ENCODE measurements at places on chromosomes 16 and 17.

- no peak for DNase-seq
Measured at GRCh38 chr17:77316191-77316641, 175.4 kb downstream of the SEC14L1 start.

DNA sequence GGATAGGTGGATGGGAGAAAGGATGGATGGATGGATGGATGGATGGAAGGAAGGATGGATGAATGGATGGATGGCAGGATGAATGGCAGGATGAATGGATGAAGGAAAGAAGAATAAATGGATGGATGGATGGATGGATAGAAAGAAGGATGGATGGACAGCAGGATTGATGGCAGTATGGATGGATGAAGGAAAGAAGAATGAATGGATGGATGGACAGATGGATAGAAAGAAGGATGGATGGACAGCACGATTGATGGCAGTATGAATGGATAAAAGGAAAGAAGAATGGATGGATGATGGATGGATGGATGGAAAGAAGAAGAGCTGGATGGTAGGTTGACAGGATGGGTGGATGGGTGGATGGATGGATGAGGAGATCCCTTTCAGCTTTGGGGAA, 9.2 kb upstream of the MYH10 start:
- DNase-seq: no peak

DNA sequence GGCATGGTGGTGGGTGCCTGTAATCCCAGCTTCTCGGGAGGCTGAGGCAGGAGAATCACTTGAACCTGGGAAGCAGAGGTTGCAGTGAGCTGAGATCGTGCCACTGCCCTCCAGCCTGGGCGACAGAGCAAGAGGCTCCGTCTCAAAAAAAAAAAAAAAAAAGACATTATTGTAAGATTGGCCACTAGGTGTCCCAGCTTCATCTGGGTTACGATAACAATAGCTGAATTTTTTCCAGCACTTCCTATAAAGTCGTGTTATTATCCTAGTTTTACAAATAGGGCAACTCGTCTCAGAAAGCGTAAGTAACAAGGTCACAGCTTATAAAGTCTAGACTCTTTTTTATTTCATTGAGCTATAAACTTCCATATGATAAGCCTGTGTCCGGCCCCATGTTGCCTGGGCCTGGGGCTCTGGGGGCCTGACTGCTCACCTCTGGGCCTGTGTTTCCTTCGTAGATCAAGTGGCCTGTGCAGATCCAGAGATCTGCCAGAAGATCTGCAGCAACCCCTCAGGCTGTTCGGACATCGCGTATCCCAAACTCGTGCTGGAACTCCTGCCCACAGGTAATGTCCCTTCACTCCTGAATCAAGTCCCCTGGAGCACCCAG, 60.5 kb downstream of the SLC5A11 start:
- no peak for DNase-seq

DNA sequence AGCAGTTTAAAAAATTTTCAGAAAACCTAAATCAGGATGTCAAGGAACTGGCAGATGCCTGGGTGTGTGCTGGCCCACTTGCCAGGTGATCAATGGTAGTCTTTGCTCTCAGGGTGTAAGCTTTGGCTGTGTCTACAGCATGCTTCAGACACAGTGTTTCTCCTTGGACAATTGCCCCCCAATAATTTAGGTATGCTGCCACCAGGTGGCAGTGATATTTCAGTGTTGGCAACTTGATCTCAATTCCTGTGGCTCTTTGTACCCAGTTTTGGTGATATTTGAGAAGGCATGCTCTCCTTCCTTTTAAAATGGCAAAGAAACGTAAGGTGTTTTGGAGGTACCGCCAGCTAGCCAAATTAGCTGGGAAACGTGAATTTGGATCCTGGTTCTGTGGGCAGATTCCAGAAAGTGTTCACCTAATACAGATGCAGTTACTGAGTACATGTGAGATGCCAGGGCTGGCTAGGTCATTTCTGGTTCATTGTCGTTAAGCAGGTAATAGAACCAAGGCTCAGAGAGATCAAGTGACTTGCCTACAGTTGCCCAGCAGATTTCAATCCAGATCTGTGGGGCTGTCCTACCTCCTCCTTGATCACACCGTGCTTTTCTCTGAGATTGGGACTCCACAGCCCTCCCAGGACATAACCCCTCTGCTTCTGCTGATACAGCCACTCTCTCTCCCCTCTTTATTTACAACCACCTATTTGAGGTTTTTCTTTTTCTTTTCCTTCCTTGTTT, 155.6 kb upstream of the PLCG2 start:
- peak; percentile 12 for DNase-seq

DNA sequence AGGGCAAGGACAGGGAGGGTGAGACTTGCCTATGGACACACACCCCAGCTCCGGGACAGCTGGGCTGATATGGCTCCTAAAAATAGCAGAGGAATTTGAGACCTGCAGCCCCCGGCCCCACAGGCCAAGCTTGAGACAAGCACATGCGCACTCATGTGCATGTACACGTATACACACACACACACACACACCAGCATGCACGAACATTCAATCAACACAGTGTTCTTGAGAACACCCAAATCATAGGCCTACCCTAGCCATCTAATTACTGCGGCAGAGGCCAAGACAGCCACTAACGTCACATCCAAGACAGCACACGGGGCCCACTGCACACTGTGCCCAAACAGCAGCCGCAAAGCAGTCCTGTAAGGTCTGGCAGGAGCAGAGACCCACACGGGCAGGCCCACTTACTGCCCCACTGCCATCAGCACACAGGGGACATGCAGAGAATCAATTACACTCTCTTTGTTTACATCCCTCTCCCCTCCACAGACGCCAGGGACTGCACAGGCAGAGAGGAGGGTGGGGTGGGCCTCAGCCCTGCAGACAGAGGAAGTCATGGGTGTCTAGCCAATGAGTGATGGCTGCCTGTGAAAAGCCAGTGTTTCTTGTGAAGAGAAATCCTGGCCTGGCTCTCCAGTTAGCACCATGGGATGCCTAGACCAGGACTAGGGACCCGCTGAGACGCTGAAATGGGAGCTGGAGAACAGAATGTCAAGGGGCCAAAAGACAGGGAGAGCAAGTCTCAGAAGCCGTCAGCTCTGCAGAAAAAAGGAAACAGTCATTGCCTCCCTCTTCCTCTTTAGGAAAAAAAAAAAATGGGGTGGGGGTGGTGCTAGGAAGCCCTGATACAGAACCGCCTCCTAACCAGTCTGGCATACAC, 39.3 kb downstream of the MYO18A start:
- DNase-seq: peak; percentile 68

GRCh38 chr16:30375864-30376263, 1.3 kb downstream of the MYL11 start:
- DNase-seq: no peak

- DNase-seq: no peak
Measured at GRCh38 chr16:58043571-58044155, 18.1 kb downstream of the MMP15 start.

DNA sequence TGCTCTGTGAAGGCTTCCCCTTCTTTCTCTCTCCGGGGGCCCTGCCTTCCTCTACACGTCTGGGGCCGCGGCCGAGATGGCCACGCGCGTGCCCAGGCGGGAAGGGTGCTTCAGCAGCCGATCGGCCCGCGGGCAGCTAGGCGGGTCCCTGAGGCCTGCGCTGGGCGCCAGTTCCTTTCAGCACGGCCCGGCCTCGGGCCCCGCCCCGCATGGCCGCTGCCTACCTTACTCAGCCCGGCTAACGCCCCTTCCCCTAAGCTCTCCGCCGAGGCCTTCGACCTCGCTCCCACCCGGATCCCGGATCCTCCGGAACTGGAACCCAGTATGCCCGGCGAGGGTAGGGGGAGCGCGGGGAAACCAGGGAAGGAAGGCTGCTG, 335 bp downstream of the TMEM11 start:
- DNase-seq: no peak

DNA sequence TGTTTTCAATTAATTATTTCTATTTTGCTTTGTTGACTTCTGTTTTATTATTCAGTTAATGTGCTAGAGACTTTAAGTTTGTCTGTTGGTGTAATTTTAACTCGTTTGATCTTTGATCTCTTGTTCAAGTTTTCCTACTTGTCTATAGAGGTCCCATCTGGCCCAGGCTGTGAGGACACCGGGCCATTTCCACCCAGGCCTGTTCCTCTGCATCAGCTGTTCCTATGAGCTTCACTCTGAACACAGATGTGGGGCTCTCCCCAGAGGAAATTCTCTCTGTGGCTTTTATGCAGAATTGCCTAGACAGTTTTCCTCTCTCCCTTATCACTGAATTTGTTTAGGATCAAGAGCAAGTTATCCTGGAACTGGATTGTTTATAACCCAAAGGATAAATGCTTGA, 44.7 kb downstream of the MYO18A start:
- no peak for DNase-seq
